Mesothelial cell of epicardium (in vitro differentiated cells): ENCODE measurements at places on chromosomes 2 and 18. TPM values are rescaled to one million over a fixed set of nuclear protein-coding genes. Genes with fewer than 3 reads are reported as not detected.

The C2orf15 gene
- total RNA-seq = 7.2 to 8.7 TPM (median 7.8 TPM) in 3 replicates

The KATNAL2 gene
- total RNA-seq = 7.0 to 8.9 TPM (median 8.9 TPM) in 3 replicates

The TLX2 gene
- 0.18 TPM in 1 of 3 replicates, not detected in the others for total RNA-seq

The CROCC2 gene
- total RNA-seq = 0.16 to 0.32 TPM (median 0.16 TPM) in 3 replicates

The SP110 gene
- total RNA-seq = 28.8 to 30.9 TPM (median 29.6 TPM) in 3 replicates

The VIT gene
- 0.45 to 0.78 TPM (median 0.73 TPM) in 3 replicates for total RNA-seq

The ARMC9 gene
- total RNA-seq = 49.8 to 52.3 TPM (median 51.6 TPM) in 3 replicates

The HDAC4 gene
- 45.8 to 59.2 TPM (median 48.9 TPM) in 3 replicates for total RNA-seq

The EHD3 gene
- 12.7 to 13.2 TPM (median 12.9 TPM) in 3 replicates for total RNA-seq

The SGPP2 gene
- total RNA-seq = 0.23 to 0.42 TPM (median 0.25 TPM) in 3 replicates

The SERPINB10 gene
- not detected in 3 replicates for total RNA-seq

The TRMT61B gene
- total RNA-seq = 18.6 to 19.2 TPM (median 19.1 TPM) in 3 replicates

The TDRD15 gene
- not detected in 3 replicates for total RNA-seq

The WDFY1 gene
- 45.1 to 50.1 TPM (median 46.2 TPM) in 3 replicates for total RNA-seq

The CD8B2 gene
- not detected in 3 replicates for total RNA-seq

The EDAR gene
- 5.1 to 6.6 TPM (median 5.5 TPM) in 3 replicates for total RNA-seq

The ABCG5 gene
- not detected in 3 replicates for total RNA-seq

The ZNF513 gene
- total RNA-seq = 25.0 to 25.7 TPM (median 25.1 TPM) in 3 replicates

The CPO gene
- total RNA-seq = 0.18 TPM in 1 of 3 replicates, not detected in the others

The FAM228A gene
- 1.1 to 1.4 TPM (median 1.4 TPM) in 3 replicates for total RNA-seq

The LIMS3 gene
- 2.0 to 3.1 TPM (median 2.1 TPM) in 3 replicates for total RNA-seq

The MSTN gene
- total RNA-seq = 0.20 to 0.29 TPM (median 0.22 TPM) in 3 replicates

The SP140L gene
- total RNA-seq = 4.5 to 7.2 TPM (median 7.2 TPM) in 3 replicates

The SOX11 gene
- total RNA-seq = 45.0 to 47.0 TPM (median 46.2 TPM) in 3 replicates

The CCBE1 gene
- 68.0 to 80.6 TPM (median 71.1 TPM) in 3 replicates for total RNA-seq

The SPOPL gene
- 28.7 to 31.0 TPM (median 28.8 TPM) in 3 replicates for total RNA-seq

The MFSD2B gene
- 0.16 to 0.84 TPM (median 0.31 TPM) in 3 replicates for total RNA-seq

The C2orf78 gene
- not detected in 3 replicates for total RNA-seq
